Forelimb muscle (tissue), 1 donor: ENCODE measurements at places on chromosomes 7 and 10. TPM values are rescaled to one million over a fixed set of nuclear protein-coding genes. Genes with fewer than 3 reads are reported as not detected.

Gene MOSPD3
- polyA plus RNA-seq: 17.1 TPM

Gene CNPY1
- 0.40 TPM for polyA plus RNA-seq

DNA sequence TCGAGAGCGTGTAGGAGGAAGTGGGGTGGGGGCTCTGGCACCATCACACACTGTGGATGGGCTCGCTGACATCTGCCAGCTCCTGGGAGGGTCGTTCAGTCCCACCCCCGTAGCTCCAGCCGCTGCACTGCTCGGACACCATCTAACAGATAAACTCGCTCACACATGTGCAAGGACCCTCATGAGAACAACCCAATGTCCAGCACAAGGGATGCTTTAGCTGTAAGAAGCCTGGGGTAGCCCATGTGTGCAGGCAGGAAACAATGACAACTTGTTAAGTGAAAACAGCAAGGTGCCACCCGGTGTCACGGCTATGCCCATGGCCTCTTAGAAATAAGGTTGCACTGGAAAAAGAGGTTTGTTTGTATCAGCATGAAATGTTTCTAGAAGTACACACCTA is 14.1 kb downstream of the OGDHL start:
- DNase-seq: no peak

GRCh38 chr7:77202481-77202976 is 2.9 kb upstream of the FGL2 start:
- DNase-seq: no peak

Gene APBB1IP
- polyA plus RNA-seq: 1.6 TPM

- peak; percentile 76 for DNase-seq
Measured at GRCh38 chr10:126215746-126216631, 172.3 kb downstream of the ADAM12 start.
